ENCODE measurements at places on chromosomes 2 and 18. TPM values are rescaled to one million over a fixed set of nuclear protein-coding genes. Genes with fewer than 3 reads are reported as not detected.

HMSD gene
- total RNA-seq, result not detected

- DNase-seq, result no peak
Observed at GRCh38 chr18:44586782-44587524, 93.7 kb upstream of the SETBP1 start.

DNA sequence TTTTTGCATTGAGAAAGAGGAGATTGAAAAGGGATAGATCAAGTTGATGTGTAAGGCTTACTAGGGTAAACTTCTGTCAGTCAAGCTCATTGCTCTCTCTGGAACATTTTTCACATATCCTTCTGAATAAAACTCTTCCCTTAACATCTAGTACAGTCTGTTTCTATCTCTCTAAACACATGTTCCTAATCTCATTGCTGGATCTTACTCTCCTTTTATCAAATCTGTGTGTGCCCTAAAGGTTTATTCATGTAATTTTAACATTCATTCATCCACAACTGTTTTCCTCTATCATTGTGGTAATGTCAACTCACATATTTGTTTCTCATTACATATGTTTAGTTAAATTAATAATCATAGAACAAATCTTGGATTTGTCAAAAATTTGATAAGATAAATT lies 277.9 kb upstream of the GULP1 start:
- no peak for DNase-seq

HDLBP gene
- 308 TPM for total RNA-seq
